Activated CD4-positive, alpha-beta T cell treated with anti-CD3 and anti-CD28 coated beads, Interleukin-2, amount 10 ng/mL, durations not matched to agents 7 days and 5 days (primary cell): ENCODE measurements at places on chromosomes 16 and 17.

- no peak for DNase-seq
Measured at GRCh38 chr17:28810437-28810836, 32.2 kb downstream of the FAM222B start.

- no peak for DNase-seq
Measured at GRCh38 chr17:39777534-39778365, 40.0 kb downstream of the GRB7 start.

DNA sequence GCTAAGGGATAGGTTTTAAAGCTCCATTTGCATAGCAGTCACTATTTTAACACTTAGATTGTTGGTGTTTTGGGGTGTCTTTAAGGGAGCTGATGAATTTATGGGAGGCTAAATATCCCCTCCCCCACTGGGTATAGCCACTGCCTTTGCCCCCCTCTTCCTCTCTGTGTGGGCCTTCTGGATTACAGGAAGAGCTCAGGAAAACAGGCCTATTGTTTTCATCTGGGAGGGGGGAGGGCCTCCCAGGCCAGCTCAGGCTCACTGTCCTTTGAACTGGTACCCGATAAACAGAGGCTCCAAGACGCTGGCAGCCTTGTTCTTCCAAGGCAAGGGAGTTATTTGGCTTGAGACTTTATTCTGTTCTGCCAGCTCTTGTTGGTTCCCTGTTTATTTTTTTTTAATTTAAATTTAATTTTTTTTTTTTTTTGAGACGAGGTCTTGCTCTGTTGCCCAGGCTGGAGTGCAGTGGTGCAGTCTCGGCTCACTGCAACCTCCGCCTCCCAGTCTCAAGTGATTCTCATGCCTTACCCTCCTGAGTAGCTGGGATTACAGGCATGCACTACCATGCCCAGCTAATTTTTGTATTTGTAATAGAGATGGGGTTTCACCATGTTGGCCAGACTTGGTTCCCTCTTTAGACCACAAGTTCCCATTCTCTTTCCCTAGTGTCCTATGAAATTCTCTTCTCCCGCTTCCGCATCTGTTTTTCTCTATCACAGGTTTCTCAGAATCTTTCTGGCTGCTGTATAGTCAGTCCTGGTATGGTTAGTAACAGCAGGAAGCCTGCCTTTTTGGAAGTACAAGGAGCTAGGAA, 25.1 kb downstream of the MINK1 start:
- no peak for DNase-seq

GRCh38 chr16:85004587-85005205, 6.6 kb downstream of the ZDHHC7 start:
- DNase-seq: no peak

GRCh38 chr16:19753815-19754643, 36.0 kb downstream of the IQCK start:
- DNase-seq: no peak

DNA sequence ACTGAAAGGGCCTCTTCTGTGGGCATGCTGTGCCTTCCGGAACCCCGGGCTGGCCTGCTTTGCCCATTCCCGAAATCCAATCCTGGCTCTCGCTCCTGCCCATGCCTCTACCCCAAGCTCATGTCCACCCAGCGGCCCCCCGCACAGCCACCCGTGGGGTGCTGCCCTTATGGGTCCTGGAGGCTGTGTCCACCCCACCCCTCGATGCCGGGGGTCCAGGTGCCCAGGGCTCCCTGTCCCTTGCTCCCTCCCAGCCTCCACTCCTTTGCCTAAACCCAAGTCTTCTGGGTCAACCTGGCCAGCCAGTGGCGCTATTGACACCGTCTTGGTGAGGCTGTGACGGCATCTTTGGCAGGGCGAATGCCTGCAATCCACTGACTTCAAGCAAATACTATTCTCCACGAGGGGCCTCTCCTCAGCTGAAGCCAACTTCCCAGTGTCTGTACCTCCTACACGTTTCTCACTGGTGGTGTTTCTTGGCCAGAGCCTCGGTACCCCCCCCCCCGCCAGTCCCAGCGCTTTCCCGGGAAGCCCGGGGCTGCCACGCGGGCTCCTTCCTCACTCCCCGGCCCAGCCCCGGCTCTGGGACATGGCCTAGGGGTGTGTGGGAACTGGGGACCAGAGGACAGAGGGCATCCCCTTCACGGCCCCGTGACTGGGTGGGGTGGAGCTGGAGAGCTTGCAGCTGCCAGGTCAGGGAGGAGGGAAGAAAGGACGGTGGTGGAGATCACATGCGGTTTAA, 12.2 kb upstream of the DUS1L start:
- DNase-seq: no peak

DNA sequence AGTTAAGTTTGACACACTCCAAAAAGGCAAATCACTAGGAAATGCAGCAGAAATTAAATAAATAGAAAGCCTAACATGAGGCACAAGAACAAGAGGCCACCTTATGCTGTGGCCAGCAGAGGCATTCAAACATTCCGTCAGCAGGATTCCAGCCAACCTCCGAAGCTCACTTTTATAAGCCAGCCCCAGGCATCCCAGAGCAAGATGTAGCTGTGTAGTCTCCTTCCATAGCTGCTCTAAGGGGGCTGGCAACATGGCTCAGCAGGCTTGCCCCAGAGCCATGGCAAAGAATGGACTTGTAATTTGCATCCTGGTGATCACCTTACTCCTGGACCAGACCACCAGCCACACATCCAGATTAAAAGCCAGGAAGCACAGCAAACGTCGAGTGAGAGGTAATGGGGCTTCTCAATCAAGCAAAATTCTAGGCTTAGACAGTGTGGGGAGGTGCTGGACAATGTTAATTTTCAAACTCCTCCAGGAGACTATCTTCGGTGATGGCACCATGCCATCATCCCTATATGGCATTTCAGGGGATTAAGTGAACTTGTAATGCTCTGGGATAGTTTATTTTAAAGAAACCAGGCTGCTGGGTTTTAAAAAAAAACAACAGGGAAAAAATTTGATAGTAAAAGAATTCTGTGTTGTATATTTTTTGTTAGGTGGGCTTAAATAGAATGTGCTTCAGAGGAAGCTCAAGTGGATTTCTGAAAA, at the start of gene CLEC3A:
Gene CLEC3A (plus strand): TSS at position 202 of the 714 bp plus-strand sequence. CDS start 79 bp downstream, at position 281.
- no peak for DNase-seq

DNA sequence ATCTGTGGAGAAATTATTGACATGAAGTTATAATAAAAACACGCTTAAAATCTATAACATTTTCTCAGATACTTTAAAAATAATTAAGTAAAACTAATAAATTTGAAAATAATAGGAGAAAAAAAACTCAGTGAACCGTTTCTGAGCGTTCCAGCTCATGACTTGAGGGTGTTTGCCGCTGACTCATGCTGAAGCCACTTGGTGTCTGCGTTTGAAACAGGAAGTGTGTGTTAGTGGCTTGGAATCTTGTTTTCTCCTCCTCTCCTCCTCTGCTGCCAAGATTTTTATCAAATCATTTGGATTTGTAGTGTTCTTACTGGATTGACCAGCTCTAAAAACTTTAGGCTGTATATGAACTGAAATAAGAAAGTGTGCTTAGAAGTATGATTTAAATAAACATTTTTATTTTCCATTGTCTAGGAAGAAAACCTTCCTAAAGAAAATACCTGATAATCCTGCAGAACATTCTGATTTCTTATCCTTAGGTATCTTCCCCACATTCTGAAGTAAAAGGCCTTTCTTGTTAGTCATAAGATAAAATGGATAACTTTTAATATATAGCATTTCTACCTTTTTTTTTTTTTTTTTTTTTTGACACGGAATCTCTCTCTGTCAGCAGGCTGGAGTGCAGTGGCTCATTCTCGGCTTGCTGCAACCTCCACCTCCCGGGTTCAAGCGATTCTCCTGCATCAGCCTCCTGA, 30.8 kb downstream of the USP10 start:
- peak; percentile 47 for DNase-seq

DNA sequence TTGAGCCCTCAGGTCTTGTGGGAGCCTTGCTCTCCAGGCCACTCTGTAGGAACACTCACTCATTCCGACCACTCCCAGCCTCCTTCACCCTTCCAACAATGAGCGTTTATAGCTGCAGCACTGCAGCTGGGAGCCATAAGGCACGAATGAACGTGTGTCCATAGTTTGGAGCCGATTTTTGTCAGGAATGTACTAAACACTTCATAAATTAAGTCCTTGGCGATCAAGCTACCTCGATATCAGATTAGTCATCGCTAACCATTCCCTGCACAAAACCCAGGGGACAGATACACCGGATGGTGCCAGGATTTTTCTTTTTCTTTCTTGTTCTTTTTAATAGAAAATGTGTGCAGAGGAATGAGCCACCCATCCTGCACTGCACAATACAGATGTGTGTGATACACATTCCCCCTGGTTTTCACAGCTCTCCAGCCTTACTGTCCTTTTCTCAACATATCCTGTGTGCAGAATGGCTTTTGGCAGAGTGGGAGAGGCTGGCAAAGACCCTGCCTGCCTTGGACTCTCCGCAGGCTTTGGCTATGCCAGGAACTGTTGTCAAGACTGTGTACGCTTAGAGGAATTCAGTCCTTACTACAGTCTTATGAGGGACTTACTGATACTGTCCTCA, 68.4 kb upstream of the ELAC2 start:
- DNase-seq: no peak

GRCh38 chr16:70529051-70529777, 5.6 kb downstream of the SF3B3 start:
- DNase-seq: peak; percentile 32

- no peak for DNase-seq
Measured at GRCh38 chr17:3003296-3004149, 59.9 kb downstream of the OR1D5 start.

DNA sequence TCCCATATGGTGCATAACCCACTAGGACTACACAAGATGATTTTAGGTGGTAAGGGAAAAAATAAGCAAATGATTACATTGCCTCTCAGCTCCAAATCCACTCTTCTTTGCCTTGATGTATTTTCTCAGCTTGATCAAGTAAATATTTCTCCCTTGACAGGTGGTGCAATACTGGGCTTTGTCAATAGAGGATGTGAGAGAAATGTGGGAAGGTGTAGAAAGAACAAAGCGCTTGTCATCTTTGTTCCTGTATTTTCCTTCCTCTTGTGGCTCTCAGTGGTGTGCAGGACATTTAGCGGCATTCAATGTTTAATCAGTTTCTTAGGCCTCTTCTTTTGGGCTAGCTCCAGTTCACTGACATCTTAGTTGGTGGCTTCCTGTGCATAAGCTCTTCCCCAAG, 1165.8 kb upstream of the GOT2 start:
- DNase-seq: no peak

- DNase-seq: no peak
Measured at GRCh38 chr17:79047923-79048825, 24.2 kb downstream of the C1QTNF1 start.

DNA sequence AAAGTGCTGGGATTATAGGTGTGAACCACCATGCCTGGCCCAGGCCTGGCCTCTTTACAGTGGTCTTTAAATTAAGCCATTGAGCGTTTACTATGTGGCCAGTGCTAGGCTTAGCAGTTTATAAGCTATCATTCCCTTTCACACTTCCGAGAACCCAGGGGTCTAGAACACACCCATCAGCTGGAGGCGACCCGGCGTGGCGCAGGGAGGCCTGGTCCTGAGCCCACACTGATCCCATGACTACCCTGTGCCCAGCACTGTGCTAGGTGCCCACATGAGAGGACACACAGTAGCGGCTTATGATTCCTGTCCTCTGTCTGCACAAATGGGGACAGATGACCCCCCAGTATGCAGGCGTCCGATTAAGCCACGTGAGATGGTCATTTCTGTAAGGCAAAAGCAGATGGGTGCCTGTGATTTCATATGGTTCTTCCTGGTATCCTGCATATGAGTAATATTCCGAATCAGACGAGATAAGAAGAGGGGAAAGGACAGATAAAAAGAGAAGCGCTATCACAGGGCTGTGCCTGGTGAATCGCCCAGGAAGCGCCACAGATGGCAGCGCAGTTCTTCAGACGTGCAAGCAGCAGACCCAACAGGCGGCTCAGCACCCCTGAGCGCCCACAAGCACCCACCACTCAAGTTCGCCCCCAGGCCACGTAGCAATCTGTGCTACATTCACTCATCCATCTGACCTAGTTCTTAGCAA, 5.3 kb downstream of the OSGIN1 start:
- DNase-seq: no peak

DNA sequence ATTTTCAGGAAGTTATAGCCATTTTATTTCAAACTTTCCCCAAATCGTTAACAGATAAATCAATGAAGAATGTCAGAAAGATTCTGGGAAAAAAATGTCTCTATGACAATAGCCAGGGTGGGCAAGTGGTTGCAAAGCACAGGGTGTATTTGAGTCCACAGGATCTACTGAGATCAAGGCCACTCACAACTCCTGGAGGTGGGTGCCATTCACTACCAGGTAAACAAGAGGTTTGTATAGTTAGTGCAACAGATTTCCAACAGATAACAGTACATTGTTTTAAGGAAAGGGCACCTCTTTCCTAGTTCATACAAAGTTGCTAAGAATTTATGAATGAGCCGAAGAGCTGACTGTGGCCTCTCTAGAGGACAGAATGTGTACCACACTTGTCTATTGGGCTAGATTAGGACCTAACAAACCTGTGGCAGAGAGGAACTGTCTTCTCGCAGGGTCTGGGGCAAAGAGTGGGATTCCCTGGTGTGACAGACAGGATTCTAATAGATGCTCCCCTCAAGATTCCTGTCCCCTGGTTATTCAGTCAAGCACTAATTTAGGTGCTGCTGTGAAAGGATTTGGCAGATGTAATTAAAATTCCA, 52.0 kb upstream of the ZNF629 start:
- no peak for DNase-seq

DNA sequence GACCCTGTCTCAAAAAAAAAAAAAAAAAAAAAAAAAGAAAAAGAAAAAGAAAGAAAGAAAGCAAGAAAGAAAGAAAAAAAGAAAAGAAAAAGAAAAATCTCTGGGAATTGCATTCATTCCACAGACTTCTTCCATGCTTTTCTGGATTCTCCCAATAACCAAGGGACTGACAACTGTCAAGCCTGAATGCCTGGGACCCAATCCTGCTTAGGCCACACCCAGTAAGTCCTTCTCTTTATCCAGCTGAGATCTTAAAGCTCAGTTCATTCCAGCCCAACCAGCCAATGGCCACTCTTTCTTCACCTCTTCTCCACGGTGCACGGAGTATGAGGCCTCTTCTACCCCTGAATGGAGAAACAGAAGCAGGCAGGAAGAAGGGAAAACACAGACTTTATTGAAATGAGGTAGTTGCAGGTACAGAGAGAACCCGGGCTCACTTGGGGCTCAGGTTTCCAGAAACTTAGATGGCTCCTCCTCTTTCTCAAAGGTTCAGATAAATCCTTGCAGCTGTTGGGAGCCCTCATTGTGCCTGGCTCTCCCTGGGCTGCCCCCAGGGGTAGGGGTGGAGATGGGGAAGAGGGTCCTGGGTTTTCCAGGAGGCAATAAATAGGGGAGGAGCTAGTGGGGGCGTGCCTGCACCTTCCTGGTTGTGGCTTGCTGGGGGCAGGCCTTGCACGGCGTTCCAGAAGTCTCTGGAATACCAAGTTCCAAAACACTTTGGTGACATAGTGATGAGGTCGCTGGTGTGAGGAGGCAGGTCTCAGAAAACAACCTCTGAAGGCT, 2.5 kb downstream of the HOXB1 start:
- DNase-seq: no peak
